Naive thymus-derived CD4-positive, alpha-beta T cell (primary cell): ENCODE measurements at places on chromosomes 12 and 14. TPM values are rescaled to one million over a fixed set of nuclear protein-coding genes. Genes with fewer than 3 reads are reported as not detected.
A peak's percentile ranks its signal among the peaks of the same experiment; 100 is the strongest.

Gene MAP3K9
- 5.3 TPM for total RNA-seq

GRCh38 chr12:81539279-81539678, 219.9 kb downstream of the PPFIA2 start:
- no peaks in the 10 kb centered on the region for H3K4me1 ChIP-seq
- H3K36me3 ChIP-seq = no peaks in the 10 kb centered on the region
- H3K27ac ChIP-seq = no peak overlapping the region
- no peaks in the 10 kb centered on the region for H3K27me3 ChIP-seq
- DNase-seq = no peak

DNA sequence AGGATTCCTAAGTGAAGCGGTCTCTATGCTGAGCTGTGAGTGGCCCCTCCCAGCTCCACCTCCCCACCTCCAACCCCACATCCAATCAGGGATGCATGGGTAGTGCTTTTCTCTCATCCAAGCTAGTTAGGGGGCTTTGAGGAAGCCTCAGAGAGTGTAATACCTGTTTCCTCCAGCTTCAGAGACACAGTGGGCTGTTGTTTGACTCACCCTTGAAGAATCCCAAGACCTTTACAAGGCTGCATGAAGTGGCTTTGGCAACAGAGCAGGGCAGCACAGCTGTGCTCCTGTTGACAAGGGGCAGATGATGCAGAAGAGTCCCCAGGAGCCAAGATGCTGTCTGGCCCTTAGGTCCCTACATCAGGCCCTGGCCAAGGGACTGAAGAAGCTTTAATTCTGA, 27.1 kb upstream of the CLMN start:
- DNase-seq = no peak
- H3K27ac ChIP-seq = no peak overlapping the region
- H3K36me3 ChIP-seq = no peaks in the 10 kb centered on the region

Gene AQP5
- total RNA-seq = not detected

- no peaks in the 10 kb centered on the region for H3K36me3 ChIP-seq
- H3K27ac ChIP-seq = no peak overlapping the region
- no peaks in the 10 kb centered on the region for H3K4me1 ChIP-seq
- DNase-seq = no peak
- no peaks in the 10 kb centered on the region for H3K27me3 ChIP-seq
Measured at GRCh38 chr14:59688224-59689170, 111.9 kb upstream of the CCDC175 start.

- H3K36me3 ChIP-seq = no peaks in the 10 kb centered on the region
- H3K27ac ChIP-seq = no peak overlapping the region
- DNase-seq = no peak
- H3K27me3 ChIP-seq = no peaks in the 10 kb centered on the region
- no peak overlapping the region for H3K4me3 ChIP-seq
Measured at GRCh38 chr12:118271770-118272417, 100.8 kb downstream of the TAOK3 start.

Gene MYH7
- total RNA-seq = not detected

- H3K27ac ChIP-seq = no peak overlapping the region
- no peak for DNase-seq
- H3K4me1 ChIP-seq = peaks cover 8% of the 10 kb centered on the region
- H3K4me3 ChIP-seq = no peak overlapping the region
- no peaks in the 10 kb centered on the region for H3K36me3 ChIP-seq
Measured at GRCh38 chr12:11795913-11796459, 146.5 kb downstream of the ETV6 start.

Gene NXPH4
- not detected for total RNA-seq

DNA sequence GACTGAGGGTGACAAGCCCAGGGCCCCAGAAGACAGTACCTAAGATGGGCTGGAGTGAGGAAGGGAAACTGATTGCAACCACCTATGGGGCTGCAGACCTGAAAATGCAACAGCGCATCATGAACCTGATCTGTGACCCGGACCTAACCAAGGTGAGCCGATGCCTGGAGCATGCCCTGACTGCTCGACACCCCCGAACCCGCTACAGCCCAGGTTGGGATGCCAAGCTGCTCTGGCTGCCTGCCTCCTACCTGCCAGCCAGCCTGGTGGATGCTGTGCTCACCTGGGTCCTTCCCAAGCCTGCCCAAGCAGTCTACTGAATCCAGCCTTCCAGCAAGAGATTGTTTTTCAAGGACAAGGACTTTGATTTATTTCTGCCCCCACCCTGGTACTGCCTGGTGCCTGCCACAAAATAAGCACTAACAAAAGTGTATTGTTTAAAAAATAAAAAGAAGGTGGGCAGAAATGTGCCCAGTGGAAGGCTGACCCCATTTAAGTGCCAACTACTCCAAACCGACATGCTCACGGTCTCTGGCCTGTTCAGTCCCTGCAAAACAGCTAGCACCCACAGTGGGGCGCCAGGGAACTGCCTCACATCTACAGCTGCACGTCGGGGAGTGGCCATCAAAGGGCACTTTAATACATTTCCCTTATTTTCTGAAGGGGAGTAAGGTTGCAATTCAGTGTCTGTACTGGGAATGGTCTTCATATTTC, 4.2 kb downstream of the RDH5 start:
- DNase-seq = peak; percentile 43
- H3K4me3 ChIP-seq = no peak overlapping the region
- H3K27ac ChIP-seq = peak overlapping the region; percentile 6
- no peaks in the 10 kb centered on the region for H3K36me3 ChIP-seq

DNA sequence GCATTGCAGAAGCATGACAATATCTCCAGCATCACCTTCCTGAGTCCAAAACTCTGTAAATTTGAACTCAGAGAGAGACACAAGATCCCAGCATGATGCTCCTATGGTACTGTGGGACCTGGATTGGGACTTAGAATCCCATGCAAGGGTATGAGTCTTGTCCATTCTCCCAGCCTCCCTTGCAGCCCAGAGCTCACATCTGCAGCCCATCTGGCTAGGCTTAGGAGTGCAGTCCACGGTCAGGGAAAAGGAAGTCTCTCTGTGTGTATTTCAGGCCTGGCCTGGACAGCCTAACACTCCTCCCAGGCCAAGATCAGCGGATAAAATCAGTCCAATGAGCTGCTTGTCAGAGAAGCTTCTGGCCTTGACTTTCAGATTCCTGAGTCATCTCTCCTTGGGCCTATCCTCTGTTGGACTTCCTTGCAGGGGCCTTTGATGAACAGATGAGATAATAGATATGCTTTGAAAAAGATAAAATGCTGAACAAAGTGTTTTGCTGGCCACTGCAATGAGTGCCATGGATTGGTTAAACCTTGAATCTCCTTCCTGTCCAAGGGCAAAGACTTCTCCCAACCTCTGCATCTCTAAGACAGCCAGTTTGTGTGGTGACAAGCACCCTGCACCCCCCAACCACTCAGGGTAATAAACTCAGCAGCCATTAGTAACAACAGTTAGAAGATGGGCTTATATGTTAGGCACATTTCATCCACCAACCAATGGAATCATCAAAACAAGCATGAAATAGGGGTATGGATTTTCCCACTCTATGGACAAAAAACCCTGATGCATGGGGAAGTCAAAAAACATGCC, 412.8 kb upstream of the TBX3 start:
- H3K27ac ChIP-seq = no peak overlapping the region
- H3K36me3 ChIP-seq = no peaks in the 10 kb centered on the region
- no peak overlapping the region for H3K4me3 ChIP-seq
- H3K4me1 ChIP-seq = no peaks in the 10 kb centered on the region
- DNase-seq = no peak
- H3K27me3 ChIP-seq = no peaks in the 10 kb centered on the region

GRCh38 chr12:107855471-107855870, 81.0 kb downstream of the ASCL4 start:
- no peak overlapping the region for H3K4me3 ChIP-seq
- no peaks in the 10 kb centered on the region for H3K27me3 ChIP-seq
- H3K4me1 ChIP-seq = no peaks in the 10 kb centered on the region
- H3K27ac ChIP-seq = no peak overlapping the region
- no peaks in the 10 kb centered on the region for H3K36me3 ChIP-seq

Gene NPFF
- not detected for total RNA-seq

GRCh38 chr12:127273626-127274025, 993.3 kb upstream of the TMEM132C start:
- H3K36me3 ChIP-seq = no peaks in the 10 kb centered on the region
- no peaks in the 10 kb centered on the region for H3K27me3 ChIP-seq
- H3K27ac ChIP-seq = no peak overlapping the region
- no peak overlapping the region for H3K4me3 ChIP-seq

- H3K27me3 ChIP-seq = no peaks in the 10 kb centered on the region
- no peaks in the 10 kb centered on the region for H3K36me3 ChIP-seq
- H3K27ac ChIP-seq = no peak overlapping the region
- DNase-seq = no peak
- peaks cover 82% of the 10 kb centered on the region for H3K4me1 ChIP-seq
Measured at GRCh38 chr14:64725879-64726584, 21.8 kb downstream of the PLEKHG3 start.

GRCh38 chr12:116442946-116443345, 116.2 kb upstream of the MAP1LC3B2 start:
- no peak overlapping the region for H3K4me3 ChIP-seq
- no peaks in the 10 kb centered on the region for H3K27me3 ChIP-seq
- H3K36me3 ChIP-seq = no peaks in the 10 kb centered on the region
- DNase-seq = no peak

Gene ARL6IP4
- 145 TPM for total RNA-seq

GRCh38 chr14:104632781-104633180, 28.2 kb upstream of the TMEM179 start:
- H3K4me3 ChIP-seq = no peak overlapping the region
- DNase-seq = no peak
- no peaks in the 10 kb centered on the region for H3K27me3 ChIP-seq
- no peaks in the 10 kb centered on the region for H3K36me3 ChIP-seq
- H3K4me1 ChIP-seq = no peaks in the 10 kb centered on the region

DNA sequence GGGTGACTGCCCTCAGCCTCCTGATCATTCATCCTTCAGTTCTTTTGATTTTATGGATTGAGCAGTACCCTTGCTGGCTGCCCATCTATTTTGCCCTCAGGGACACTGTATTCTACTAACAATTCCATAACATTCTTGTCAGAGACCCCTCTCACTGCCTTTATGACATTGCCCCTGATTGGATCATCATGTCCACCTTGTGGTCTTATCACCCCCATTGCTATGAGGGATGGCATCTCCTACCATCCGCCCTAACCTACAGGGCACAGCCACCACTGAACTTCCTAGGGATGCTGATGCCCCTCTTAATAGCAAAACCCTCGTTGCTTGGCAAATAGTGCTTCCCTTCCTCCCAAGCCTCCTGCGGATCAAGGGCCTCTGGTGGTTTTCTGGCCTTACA, 38.8 kb upstream of the HMGA2 start:
- H3K4me1 ChIP-seq = no peaks in the 10 kb centered on the region
- H3K36me3 ChIP-seq = no peaks in the 10 kb centered on the region
- no peak for DNase-seq
- no peaks in the 10 kb centered on the region for H3K27me3 ChIP-seq
- no peak overlapping the region for H3K27ac ChIP-seq

GRCh38 chr14:70897464-70897863, 9.8 kb upstream of the PCNX1 start:
- no peaks in the 10 kb centered on the region for H3K27me3 ChIP-seq
- H3K4me1 ChIP-seq = peaks cover 28% of the 10 kb centered on the region
- DNase-seq = no peak
- no peak overlapping the region for H3K4me3 ChIP-seq
- H3K27ac ChIP-seq = no peak overlapping the region

DNA sequence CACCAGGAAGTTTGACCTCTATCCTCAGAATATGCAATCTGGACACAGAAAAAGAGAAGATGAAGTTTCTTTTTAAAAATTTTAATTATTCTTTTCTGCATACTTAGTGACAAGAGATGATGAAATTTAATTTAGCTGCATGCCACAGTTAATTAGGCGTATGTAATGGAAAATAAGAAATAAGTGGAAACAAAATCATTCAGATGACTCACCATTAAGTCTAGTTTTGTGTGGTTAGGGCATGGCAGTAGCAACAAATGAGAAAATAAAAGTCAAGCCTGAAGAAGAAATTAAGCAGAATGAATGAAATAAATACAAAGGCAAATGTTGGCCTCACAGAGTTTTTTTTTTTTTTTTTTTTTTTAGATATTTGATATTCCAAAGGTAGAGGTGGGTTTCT, 30.9 kb upstream of the KLRD1 start:
- no peaks in the 10 kb centered on the region for H3K36me3 ChIP-seq
- H3K4me3 ChIP-seq = no peak overlapping the region
- H3K4me1 ChIP-seq = no peaks in the 10 kb centered on the region
- H3K27me3 ChIP-seq = no peaks in the 10 kb centered on the region

Gene EPYC
- not detected for total RNA-seq

Gene OR6C2
- not detected for total RNA-seq

Gene KRT72
- 44.4 TPM for total RNA-seq

DNA sequence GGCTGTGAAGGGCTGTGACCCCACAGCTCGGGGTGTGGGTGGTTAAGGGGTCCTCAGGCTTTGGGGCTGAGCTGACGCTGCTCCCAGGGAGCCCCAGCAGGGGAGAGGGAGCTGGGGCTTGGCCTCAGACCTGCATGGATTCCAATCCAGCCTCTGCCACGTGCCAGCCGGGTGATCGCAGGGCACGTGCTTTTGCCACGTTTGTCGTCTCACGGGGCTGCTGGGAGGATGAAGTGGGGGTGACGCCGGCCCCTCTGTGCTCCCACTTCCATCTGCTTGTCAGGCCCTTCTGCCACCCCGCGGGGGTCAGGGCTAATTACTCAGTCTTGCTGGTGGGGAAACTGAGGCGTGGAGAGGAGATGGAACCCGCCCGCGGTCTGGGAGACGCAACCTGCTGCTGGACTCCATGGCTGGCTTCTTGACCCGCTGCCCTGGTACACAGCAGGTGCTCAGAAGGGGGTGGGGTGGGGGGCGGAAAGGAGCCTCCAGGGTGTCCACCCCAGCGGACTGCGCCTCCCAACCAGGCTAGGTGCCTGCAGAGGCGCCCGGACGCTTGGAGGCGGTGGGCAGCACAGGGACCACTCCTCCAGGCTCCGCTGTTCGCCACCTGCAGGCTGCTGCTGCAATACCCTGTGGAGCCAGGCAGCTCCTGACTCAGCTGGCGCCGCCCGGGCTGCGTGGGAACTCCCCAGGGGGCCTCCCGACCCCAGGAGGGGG, 36.4 kb upstream of the PRIMA1 start:
- H3K27ac ChIP-seq = no peak overlapping the region
- no peaks in the 10 kb centered on the region for H3K27me3 ChIP-seq
- no peak overlapping the region for H3K4me3 ChIP-seq

Gene LRP1-AS
- not detected for total RNA-seq

Gene PUS7L
- total RNA-seq = 14.0 TPM

Gene DLK1
- total RNA-seq = not detected

GRCh38 chr14:106506881-106507305, 980.5 kb downstream of the TMEM121 start:
- H3K4me1 ChIP-seq = peaks cover 52% of the 10 kb centered on the region
- H3K27ac ChIP-seq = peak overlapping the region; percentile 76
- no peaks in the 10 kb centered on the region for H3K36me3 ChIP-seq

Gene GNB3
- 0.59 and 0.63 TPM in 2 replicates for total RNA-seq

- no peak for DNase-seq
- H3K27me3 ChIP-seq = no peaks in the 10 kb centered on the region
- H3K36me3 ChIP-seq = no peaks in the 10 kb centered on the region
- no peak overlapping the region for H3K27ac ChIP-seq
- H3K4me3 ChIP-seq = no peak overlapping the region
- H3K4me1 ChIP-seq = no peaks in the 10 kb centered on the region
Measured at GRCh38 chr14:65676361-65677014, 264.0 kb downstream of the FUT8 start.

GRCh38 chr14:36325853-36326252, 5.4 kb upstream of the MBIP start:
- no peaks in the 10 kb centered on the region for H3K27me3 ChIP-seq
- no peak for DNase-seq
- H3K4me1 ChIP-seq = peaks cover 3% of the 10 kb centered on the region
- no peaks in the 10 kb centered on the region for H3K36me3 ChIP-seq

Gene AGAP2
- total RNA-seq = 65.9 and 66.7 TPM in 2 replicates

- no peak overlapping the region for H3K27ac ChIP-seq
- DNase-seq = no peak
- H3K4me3 ChIP-seq = no peak overlapping the region
- H3K36me3 ChIP-seq = no peaks in the 10 kb centered on the region
- H3K27me3 ChIP-seq = no peaks in the 10 kb centered on the region
Measured at GRCh38 chr14:51160871-51161270, 66.0 kb upstream of the TRIM9 start.

Gene RPS29
- total RNA-seq = 2,729 TPM
